ENCODE measurements at places on chromosomes 6 and 20. TPM values are rescaled to one million over a fixed set of nuclear protein-coding genes. Genes with fewer than 3 reads are reported as not detected.

ABCC10 gene
- polyA plus RNA-seq: 15.1 TPM

VGLL2 gene
- polyA plus RNA-seq: not detected

GSTA4 gene
- polyA plus RNA-seq: 42.7 TPM

GJA1 gene
- 7.6 TPM for polyA plus RNA-seq

SCRT2 gene
- polyA plus RNA-seq: not detected

LY6G6F gene
- polyA plus RNA-seq: not detected
